ENCODE measurements at places on chromosomes 7 and 10.

DNA sequence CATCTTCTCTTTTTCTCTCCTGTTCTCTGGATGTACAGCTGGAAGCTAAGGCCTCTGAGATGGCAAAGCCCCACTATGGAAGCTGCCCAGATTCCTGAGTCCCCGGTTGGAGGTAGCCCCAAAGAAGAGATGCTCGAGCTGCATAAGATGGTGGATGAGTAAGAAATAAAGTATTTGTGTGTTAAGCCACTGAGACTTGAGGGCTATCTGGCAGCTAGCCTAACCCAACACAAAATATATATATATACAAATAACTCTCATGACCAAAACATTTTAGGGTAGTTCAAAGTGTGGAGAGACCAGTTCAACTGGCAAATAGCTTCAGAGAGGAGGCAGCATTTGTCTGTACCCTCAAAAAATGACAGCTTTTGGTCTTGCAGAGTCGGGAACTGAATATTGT lies 72.4 kb upstream of the PDE1C start:
- DNase-seq = peak; percentile 42

DNA sequence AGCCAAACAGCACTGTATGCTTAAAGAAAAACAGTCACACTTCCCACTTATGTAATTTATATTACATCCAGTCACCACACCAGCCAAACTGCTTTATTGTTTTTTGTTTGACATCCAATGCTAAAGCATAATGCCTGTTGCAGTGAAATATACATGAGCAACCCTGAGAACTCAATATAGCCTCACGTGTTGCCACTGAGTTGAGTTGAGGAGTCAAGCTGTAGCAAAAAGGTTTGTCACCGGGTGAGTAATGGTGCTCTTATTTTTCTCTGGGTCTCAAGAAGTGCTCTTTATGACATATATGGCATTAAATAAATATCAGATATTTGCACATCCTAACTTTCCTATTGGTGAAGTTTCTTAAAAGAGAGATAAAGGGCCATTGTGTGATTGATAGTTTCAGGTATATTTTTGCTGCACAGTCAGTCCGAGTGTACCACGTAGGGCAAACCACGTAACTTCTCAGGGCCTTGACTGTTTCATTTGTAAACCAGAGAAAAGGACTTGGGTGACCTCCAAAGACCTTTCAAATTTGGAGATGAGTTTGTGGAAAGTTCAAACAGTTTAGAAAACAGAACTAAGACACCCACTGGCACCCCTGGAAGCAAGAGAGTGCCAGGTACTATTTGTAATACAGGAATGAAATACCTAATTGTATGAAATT lies 168.5 kb downstream of the CFTR start:
- no peak for DNase-seq

- DNase-seq = no peak
Observed at GRCh38 chr7:110646804-110647203, 444.1 kb upstream of the LRRN3 start.

- DNase-seq = no peak
Observed at GRCh38 chr10:100151723-100152300, 34.0 kb downstream of the ERLIN1 start.

GRCh38 chr7:120307991-120308545 lies 35.1 kb downstream of the KCND2 start:
- DNase-seq = no peak

- no peak for DNase-seq
Observed at GRCh38 chr7:1752771-1753563, 82.9 kb downstream of the ELFN1 start.

GRCh38 chr7:70040970-70041766 lies 442.9 kb downstream of the AUTS2 start:
- DNase-seq = no peak

DNA sequence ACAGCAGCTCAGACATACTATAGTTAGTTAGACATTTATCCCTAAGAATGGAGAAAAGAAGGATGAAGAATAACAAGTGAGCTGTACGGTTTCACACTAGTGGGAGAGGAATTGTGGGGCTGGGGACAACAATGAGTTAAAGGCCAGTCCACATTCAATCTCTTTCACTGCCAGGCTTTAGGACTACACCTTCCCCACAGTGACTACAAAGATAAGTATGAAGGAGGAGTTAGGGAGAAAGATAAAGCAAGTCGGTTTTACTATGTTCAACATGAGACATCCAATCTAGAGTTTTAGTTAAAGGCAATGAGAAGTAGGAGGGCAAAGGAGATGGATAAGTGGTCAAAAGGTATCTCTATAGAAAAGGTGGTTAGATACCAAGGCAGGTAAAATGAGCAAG lies 16.3 kb downstream of the ARHGAP12 start:
- DNase-seq = peak; percentile 59

DNA sequence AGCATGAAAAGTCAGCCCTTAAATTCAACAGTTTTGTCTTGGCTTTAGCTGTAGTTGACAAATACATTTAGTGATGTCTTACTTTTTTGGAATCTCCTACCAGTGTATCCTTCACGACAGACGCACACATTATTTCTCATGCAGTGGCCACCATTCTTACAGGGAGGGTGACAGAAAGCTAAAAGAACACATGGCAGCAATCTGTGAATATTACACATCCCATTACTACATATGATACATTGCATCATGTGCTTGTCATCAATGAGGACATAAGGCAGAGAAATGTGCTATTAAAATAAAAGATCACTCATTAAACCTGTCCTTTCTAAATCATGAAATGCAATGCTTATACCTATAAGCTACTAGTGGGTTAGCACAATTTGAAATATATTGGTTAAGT lies 66.6 kb downstream of the VWDE start:
- DNase-seq = no peak

DNA sequence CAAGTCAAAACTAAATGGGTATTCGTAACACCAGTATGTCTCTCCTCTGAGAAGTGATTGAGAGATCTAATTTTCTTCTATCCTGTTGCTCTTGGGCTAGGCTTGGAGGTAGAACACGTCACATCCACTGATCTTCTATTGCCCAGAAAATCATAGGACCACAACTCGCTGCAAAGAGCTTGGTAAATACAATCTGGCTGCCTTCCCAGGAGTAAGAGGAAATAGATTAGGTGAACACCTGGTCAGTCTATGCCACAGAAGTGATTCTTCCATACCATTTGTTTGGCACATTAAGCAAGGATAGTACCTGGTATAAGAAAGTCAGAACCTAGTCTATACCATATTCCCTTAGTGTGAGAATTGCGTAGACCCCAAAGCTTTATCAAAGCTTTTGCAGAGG lies 129.3 kb upstream of the PHYHIPL start:
- no peak for DNase-seq

- no peak for DNase-seq
Observed at GRCh38 chr10:70381471-70382421, 679 bp downstream of the LRRC20 start.

GRCh38 chr7:22860784-22861482 lies 38.3 kb upstream of the TOMM7 start:
- no peak for DNase-seq

GRCh38 chr7:106613848-106614560 lies 47.0 kb downstream of the CCDC71L start:
- peak; percentile 73 for DNase-seq

GRCh38 chr10:60427709-60428386 lies 38.2 kb upstream of the ANK3 start:
- peak; percentile 57 for DNase-seq

DNA sequence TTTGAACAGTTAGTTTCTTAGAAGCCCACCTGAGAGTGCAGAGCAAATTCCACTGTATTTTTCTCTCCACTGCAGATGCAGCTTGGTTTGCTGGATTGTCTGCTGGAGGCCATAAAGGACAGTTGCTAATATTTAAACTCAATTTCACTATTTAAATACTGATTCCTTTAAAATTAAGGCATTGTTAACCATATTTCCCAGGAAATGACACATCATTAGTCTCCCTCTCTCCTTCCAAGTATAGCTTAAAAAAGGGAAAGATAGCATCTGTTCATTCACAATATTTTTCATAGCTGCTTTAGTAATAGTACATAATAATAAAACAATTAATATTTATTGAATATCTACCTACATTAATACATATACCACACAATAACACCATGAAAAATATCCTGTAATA lies 252.9 kb downstream of the HGF start:
- no peak for DNase-seq

GRCh38 chr7:12572941-12573575 lies 2.5 kb downstream of the SCIN start:
- DNase-seq = no peak

- no peak for DNase-seq
Observed at GRCh38 chr10:70728328-70728727, 56.0 kb downstream of the ADAMTS14 start.

GRCh38 chr7:101554584-101555268 lies 74.4 kb downstream of the MYL10 start:
- DNase-seq = no peak

- DNase-seq = no peak
Observed at GRCh38 chr7:42253316-42253715, 16.3 kb upstream of the GLI3 start.

DNA sequence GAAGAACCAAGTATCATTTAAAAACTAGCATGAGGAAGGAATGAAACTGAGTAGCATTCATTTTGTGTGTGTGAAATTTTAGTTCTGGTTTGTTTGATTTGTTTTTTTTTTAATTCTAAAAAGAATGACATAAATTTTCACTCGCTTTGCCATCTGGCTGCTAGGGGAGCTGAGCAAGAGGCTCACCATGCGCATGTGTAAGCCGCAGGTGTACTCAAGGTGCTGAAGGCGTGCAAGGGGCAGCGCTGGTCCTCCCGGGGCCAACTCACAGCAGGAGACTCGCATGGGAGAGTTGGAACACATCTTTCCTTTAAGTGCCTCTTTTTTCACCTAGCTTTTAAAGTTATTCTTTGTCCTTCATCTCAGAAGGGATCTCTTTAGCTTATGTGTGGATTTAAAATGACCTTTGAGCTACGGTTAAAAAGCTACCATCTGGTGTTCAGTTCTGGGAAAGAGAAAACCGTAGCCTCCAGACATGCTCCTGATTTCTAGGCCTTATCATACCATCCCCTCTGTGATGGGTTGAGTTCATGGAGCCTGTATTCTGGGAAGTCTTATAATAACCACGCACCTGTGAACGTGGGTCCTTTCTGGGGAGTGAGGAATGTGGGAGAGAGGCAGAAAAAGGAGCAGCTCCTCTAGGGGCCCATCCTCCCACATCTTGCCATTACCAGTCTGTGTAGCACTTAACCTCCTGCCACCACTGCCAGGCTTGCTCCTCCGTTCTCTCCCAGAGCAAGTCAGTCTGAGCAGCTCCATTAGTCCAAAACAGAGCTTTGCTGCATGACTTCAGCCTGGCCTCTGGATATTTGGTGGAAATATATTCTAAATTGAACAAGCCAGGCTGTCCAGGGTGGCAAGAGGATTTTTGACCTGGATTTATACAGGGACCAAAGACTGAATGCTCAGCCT lies 61.9 kb downstream of the KLHDC10 start:
- DNase-seq = no peak

DNA sequence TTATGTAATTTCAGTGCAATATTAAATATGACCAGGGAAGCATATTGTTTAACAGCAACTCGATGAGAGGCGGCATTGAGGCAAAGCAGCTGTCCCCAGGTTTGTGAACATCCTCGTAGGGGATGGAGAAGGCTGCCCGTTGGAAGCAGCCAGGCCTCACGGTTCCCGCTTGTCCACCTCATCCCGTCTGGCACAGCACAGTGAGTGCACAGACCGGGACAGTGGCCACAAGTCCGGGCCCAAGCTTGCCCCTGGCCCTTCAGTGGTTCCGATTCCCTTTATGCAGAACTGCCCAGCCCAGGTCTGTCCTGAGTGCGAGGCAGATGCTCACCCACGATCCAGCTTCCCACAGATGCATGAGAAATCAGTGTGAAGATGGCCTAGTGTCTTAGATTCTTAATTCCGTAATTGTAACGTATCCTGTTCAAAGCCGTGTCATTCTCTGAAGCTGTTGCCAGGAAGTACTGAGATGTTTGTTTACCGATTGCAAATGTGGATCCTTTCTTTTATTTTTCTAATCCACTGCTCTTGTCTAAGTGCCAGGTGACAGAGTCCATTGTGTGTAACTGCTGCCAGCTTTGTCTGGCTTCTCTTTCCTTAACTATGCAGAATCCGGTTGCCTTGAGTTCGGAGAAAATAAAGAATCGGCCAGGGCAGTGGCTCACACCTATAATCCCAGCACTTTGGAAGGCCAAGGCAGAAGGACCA lies 35.5 kb downstream of the PFKP start:
- DNase-seq = peak; percentile 66

- peak; percentile 38 for DNase-seq
Observed at GRCh38 chr10:35336921-35337823, 863 bp downstream of the CCNY start.

GRCh38 chr7:12553416-12553815 lies 17.1 kb upstream of the SCIN start:
- no peak for DNase-seq

DNA sequence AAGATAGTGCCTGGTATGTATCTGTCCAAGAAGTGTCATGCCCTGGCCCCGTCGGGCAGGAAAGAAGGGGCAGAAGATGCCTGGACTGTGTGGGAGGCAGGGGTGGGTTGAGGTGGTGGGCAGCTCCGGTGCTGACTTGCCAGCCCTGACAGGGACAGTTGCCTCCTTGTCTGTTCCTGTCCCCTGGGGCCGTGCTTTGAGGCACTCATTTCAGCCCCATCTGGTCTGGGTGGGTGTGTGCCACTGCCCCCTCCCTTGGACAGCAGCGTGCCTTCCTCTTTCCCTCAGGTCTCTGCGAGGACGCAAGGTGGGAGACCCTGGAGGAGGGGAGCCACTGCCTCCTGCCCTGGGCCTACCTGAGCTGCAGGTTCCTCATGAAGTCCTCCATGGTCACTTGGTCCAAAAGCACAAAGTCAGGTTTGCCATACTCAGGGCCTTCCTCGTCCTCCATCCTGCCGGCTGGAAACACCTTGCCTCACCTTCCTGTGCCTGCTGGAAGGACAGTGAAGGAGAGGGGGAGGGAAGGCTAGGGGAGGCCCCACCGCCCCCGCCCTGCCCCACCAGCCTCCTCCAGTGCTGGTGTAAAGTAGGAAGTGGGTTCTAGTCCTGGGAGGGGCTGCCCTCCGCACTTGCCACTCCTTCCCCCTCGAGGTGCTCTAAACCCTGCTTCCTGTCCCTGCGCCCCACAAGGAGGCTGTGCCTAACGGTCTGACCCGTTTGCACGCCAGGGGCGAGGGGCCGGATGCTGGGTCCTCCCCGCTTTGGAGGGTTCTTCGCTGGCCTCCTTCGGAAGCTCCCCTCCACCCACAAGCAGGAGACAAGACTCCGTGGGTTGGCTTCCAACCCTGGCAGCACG lies at the start of gene MYO1G:
Gene MYO1G (minus strand): TSS at position 505 of the 856 bp plus-strand sequence. CDS start 54 bp downstream, at position 451.
- no peak for DNase-seq

GRCh38 chr10:112817981-112818777 lies 131.9 kb upstream of the TCF7L2 start:
- DNase-seq = no peak

- no peak for DNase-seq
Observed at GRCh38 chr10:36597756-36598320, 527.6 kb upstream of the ANKRD30A start.
